Upper lobe of right lung (tissue), 1 donor: ENCODE measurements at places on chromosomes 2 and 18.

DNA sequence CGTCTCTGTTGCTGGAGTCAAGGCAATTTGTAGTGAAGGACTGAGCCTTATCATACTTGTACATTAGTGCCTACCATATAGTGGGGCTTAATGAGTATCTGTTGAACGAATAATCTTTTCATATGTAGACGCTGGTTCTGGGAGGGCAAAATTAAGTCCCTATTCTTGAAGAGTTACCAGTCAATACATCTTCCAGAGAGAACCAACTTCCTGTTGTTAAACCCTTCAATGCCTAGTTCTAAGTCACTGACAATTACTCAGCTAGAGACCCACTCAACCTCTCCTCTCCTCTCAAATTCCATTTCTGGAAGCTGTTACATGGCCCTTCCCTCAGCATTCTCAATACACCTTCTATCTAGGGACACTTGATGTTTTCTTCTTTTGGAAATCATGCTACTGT, 1.1 kb upstream of the MOB4 start:
- no peak for DNase-seq

- no peak for DNase-seq
Measured at GRCh38 chr2:47777277-47777937, 5.5 kb upstream of the MSH6 start.

- no peak for DNase-seq
Measured at GRCh38 chr2:220999356-220999755, 572.7 kb downstream of the EPHA4 start.

- DNase-seq, result peak; percentile 2
Measured at GRCh38 chr2:42032224-42032620, 15.6 kb upstream of the PKDCC start.

- DNase-seq, result no peak
Measured at GRCh38 chr18:58670404-58671110, 708 bp upstream of the MALT1 start.

GRCh38 chr18:75810516-75810915, 383.0 kb upstream of the SMIM21 start:
- no peak for DNase-seq

DNA sequence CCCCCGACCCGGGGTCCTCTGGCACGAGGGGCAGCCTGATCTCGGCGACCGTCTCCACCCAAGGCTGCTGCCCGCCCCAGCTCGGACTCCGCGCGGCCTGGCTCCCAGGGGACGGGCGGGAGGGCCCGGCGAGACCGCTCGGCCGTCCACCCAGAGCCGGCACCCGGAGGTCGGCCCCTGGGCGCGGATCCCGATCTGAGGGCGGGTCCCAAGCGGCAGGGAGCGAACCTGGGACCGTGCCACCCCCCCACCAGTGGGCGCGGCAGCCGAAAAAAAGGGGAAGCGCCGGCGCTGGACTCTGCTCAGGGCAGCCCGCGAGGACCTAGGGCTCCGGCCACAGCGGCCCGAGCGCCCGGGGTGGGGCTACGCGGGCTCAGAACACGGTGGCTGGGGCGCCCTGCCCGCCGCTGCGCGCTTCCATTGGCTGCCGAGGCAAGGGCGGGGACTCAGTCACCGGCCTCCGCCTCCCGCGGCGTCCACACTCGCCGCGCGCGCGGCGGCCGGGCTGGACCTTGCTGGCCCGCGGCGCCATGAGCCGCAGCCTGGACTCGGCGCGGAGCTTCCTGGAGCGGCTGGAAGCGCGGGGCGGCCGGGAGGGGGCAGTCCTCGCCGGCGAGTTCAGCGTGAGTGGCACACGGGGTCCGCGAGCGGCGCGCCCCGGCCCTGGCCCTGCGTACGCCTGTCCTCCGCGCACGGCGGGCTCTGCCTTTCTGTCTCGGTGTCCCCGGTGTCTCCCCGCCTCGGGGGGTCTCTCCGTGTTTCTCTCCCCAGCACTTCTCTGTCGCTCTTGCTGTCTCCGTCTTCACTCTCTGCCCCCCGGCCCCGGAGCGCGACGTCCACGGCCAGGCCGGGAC, at the start of gene PTPN18:
Gene PTPN18, plus strand, starts transcription at position 479 of the 854 bp plus-strand sequence. Its CDS starts 52 bp downstream, at position 531.
- peak; percentile 97 for DNase-seq

GRCh38 chr2:86703704-86704361, 16.3 kb upstream of the RMND5A start:
- DNase-seq, result no peak

DNA sequence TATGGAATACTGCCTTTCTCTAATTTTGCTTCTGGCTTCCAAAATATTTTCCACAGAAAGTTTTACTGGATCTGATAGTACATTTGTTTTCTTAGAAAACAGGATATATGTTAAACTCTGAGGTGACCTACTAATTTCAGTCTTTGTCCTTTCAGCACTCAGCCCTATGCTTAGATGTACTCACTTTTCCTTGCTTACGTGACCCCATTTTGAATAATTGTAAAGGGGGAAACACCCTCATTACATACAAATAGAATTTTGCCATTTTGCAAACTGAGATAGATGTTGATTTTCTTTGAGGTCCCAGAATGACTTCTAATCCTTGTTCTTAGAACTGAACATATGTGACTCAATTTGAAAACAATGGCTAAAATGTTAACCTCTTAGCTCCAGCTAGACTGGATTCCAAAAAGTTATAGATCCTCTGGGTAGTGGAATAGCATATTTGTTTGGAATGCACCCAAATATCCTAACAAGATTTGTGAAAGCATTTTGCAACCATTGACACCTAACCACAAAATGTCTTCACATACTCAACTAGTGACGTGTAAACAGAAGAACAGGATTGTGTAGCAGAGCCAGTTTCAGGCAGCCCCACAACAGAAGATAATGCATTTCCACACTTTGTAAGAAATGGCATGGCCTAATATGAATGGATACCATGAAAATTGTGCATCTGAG, 44.8 kb upstream of the EHBP1 start:
- no peak for DNase-seq

DNA sequence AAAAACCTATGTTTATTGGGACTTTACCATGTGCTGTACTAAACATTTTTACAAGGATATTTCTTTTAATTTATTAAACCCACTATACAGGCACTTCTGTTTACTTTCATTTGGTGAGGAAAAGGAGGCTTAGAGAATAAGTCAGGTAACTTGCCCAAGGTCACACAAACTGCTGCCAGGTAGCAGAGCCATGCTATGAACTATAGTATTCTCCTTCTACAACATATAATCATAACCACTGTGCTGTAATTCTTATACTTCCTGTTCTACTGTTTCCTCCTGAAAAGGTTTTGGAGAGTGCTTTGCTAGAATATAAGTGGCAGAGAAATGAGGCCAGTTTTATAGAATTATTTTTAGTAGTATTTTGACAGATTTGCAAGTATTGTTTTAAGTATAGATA, 29.5 kb downstream of the SLC39A10 start:
- DNase-seq, result no peak

DNA sequence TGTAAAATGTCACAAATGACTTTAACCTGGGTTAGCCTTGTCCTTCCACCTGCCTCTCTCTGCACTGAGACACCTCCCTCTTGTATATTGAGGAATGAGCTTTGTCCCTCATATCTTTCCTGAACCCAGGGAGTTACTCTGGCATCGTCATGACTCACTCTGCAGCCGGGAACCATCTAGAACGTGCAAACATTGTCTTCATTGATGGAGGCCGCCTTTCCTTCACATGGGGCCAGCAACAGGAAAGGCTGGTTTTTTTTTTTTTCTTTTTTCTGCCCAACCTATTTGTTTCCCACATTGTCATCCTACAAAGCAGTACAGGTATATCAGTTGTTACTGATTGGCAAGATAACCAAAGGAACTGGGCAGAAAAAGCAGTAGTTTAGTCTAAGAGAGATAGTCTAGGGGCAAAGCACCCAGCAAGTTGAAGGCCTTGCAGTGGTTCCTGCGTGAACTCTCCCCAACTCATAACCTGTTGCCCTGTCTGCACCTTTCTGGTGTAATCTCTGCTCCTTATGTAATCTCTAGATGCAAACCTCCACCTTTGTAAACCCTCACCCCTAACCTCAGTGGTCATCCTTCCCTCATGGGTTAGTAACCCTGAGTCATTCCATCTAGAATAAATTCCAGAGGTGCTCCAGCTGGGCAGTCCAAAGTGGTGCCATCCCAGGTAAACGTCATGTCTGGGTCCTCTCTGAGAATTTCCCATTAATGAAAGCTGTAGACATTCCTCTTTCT, 38.3 kb downstream of the SLC40A1 start:
- no peak for DNase-seq

DNA sequence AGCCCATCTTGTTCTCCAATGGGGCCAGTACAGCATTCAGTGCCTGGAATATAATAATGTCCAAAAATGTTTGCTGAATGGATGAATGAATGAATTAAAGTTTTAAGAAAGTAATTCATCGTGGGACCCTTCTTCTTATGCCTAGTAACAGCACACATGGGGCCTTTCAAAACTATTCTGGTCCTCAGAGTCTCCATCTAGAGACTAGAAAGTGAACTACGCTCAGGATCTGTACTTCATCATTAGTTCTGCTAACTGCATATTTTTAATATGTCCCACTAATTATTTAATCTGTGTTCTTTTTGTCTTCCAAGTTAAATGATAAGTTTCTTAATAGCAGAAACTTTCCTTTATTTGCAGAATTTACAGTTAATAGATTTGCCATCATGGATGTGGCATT, 172.5 kb downstream of the SMAD2 start:
- DNase-seq, result no peak

DNA sequence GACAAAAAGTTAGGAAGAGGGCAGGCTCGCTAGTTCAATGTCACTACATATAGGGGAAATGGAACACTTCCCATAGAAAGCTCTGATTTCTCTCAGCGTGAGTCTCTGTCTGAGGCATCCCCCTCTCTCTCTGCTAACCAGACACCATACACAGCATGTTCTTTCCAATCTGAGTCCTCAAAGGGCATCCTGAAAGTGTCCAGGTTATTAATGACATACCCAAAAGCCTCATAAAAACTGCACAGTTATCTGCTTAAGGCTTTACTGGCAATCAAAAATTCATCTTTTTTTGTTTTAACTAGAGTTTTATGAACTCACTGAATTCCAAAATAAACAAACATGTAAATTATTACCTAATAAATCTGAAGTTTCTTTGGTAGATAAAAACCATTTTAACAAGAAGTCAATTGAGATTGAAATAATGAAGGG, 137.4 kb downstream of the AFF3 start:
- DNase-seq, result no peak

GRCh38 chr2:171345971-171346722, 87.6 kb downstream of the METTL8 start:
- no peak for DNase-seq

DNA sequence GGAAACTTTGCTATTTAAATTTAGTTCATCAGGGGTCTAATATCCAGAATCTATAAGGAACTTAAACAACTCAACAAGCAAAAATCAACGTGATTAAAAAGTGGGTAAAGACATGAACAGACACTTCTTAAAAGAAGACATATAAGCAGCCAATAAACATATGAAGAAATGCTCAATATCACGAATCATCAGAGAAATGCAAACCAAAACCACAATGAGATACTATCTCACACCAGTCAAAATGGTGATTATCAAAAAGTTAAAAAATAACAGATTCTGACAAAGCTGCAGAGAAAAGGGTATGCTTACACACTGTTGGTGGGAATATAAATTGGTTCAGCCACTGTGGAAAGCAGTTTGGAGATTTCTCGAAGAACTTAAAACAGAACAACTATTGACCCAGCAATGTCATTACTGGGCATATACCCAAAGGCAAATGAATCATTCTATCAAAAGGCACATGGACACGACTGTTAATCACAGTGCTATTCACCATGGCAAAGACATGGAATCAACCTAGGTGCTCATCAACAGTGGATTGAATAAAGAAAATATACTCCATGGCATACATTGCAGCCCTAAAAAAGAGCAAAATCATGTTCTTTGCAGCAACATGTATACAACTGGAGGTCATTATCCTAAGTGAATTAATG, 189.9 kb downstream of the SLC4A10 start:
- DNase-seq, result no peak

GRCh38 chr2:144704709-144705095, 184.8 kb upstream of the ZEB2 start:
- no peak for DNase-seq

- no peak for DNase-seq
Measured at GRCh38 chr2:55099878-55100820, 49.9 kb upstream of the RTN4 start.

DNA sequence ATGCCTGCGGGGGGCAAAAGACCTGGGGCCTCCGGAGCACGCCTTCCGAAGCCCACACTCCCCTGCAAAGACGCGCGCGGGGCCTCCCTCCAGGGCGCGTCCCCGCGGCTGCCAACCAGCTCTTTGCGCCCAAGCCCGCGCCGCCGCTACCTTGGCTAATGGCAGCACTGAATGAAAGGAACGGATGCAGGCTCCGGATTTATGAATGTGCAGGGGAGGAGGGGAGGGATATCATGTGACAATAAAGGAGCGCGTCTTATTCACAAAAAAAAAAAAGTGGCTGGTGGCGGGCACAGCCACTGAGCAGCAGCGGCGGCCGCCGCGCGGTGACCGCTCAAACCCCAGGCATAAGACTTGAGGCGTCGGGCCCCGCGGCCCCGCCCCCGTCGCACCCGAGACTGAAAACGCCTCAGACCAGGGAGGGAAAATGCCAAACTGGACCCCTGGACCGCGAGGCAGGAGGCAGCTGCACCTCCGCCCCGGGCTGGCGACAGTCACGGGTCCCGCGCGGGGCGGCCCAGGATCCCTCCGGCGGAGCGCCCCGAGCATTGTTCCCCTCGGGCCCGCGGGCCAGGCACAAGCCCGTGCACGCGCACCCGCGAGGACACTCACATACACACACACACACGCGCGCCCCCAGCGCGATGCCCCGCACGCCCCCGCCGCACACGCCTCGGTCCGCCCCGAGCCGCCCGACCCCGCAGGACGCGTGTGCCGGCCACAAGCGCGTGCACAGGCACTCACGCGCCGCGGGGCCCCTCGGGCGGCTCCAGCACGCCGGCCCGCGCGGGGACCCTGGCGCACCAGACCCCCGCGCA, 1.6 kb downstream of the SPRED2 start:
- peak; percentile 80 for DNase-seq

DNA sequence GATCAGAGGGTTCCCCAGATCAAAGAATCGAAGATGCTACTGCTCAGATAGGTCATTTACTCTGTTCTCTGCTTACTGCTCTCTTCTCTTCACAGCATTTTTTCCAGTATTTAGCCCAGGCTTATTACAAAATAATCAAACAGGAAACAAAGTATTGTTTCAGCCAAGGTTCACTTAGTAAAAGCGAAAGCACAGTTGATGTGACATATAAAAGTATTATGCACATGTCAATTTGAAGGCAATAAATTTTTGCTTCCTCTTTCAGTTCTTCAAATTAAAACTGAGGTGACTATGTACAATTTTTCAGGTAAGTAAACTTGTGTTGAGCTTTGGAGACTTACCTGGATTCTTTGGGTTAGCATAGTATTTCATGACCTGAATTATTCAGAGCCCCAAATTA, 262.8 kb upstream of the CHST9 start:
- no peak for DNase-seq

DNA sequence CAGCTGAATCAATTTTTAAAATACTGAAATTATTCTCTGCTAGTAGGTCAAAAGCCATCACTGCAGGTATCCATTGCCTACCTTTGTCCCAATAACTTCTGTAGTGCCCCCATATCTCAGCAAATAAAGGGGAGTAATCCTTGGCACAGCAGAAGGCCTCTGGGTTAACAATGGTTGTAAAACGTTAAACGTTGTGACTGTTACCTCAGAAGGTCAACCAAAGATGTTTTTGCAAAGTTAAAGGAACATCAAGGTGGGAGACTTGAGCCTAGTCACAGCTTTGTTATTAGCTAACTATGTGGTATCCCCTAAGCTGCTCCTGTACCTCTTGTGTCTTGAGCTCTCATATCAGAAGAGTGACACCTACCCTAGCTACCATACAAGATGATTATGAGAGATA, 60.5 kb downstream of the COX7A2L start:
- no peak for DNase-seq

- no peak for DNase-seq
Measured at GRCh38 chr2:162537651-162538050, 193.7 kb downstream of the GCA start.
